ENCODE measurements at places on chromosomes 13 and 19.

DNA sequence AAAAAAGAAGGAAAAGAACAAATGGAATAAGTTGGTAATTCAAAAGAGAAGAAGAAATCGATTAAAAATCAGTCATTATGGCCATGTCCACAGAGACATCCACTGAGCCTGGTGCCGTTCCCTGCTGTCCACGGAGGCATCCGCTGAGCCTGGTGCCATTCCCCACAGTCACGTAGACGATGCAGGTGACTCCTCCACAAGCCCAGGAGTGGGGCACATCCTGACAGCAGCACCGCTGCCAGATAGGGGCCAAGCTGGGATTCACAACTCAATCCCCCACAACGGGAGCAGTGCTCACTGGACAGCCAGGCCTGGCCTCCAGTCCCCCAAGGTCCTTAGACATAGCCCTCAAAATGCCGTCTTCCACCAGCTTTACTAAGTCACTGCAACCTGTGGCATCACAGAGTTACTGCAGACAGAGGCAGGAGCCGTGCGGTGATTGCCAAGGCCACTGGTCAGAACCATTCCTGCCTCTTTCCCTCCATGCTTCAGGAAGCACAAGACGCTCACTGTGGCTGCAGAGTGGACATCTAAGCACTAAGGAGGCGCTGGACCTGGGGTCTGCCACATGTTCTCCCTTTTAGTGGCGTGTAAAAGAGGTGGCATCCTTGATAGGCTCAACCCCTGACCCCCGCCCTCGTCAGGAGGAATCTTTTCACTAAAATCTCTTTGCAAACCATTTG lies 131.5 kb upstream of the SPACA7 start:
- no peak for DNase-seq

DNA sequence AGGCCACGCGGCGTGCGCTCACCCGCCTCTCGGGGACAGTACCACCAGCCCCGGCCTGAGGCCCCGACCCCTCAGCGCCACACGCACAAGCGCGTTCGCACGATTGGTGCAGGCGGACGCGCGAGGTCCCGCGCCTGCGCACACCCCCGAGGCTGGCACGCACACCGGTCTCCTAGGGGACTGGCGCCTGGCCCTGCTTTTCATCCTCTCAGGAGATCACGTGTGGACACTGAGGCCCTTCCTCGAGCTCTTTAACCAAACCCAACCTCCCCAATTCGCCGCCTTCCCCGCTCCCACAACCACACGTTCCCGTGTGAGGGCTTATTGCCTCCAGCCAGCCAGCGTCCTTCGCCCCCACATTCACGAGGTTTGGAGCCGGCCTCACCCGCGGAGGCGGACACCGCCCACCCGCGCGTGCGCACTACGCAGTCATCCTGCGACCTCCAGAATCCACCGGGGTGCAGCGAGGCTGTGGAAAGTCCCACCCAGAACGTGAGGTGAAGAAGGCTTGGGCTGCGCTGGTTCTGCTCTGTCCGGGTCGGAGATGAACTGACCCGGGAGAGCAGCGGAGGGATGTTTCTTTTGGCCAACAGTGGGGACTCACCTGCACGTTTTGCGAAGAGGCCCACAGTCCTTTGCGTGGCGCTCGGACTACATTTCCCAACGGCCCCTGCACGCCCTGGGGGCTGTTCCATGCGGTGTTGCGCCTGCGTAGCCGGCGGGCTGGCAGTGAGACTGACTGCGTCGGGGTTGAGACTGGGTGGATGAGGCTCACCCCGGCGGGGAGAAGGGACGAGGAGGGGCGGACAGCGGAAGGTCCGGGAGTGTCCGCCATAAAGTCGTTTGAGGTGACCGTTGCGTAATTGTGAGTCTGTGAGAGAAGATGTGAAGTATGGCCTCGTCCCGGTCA lies 539 bp upstream of the ZNF667 start:
- DNase-seq, result no peak

DNA sequence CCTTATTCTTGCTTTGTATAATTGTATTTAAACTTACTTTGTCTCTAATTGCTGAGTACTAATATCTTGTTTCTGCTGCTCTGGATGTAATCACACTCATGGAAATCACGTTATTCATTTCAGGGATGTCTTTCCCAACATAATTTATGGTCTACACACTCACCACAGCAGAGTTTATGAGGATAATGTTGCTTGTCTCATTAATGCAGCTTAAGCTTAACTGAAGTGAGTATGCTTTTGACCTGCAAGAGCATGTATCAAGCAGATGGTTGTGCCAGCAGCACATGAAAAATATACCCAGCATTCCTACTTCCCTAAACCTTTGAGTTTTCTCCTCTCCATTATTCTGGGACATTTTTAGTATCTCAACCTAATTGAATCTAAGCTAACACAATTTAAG lies 1080.9 kb downstream of the SLITRK5 start:
- no peak for DNase-seq

DNA sequence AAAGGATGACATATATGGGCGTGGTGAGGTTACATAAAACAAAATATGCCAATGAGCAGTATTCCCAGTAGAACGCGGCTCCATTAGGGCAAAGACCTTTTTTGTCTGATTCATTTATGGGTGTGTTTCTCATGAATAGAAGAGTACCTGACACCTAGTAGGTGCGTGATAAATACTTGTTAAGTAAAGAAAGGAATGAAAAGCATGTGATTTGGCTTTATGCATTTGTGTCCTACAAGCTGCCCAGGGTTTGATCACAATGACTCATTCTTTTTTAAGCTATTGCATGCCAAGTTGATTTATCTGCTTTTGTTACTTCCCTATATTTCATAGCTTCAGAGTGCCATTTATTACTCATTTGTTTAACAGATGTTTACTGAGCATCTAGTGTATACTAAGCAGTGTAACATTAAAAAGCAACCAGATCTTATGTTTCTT lies 19.1 kb upstream of the KCTD4 start:
- no peak for DNase-seq

- DNase-seq, result no peak
Observed at GRCh38 chr13:28316129-28316528, 177.8 kb downstream of the PAN3 start.

GRCh38 chr19:4136680-4137088 lies 12.8 kb upstream of the MAP2K2 start:
- DNase-seq, result no peak

GRCh38 chr13:39302820-39303219 lies 264.6 kb downstream of the NHLRC3 start:
- no peak for DNase-seq

DNA sequence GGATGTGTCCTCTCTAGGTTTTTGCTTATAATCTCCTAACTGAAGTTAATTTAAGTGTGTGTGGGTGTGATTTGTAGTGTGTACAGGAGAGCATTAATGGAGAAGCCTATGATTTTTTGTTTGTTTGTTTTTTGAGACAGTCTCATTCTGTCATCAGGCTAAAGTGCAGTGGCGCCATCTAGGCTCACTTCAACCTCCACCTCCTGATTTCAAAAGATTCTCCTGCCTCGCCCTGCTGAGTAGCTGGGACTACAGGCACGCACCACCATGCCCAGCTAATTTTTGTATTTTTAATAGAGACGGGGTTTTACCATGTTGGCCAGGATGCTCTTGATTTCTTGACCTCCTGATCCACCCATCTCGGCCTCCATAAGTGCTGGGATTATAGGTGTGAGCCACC lies 20.6 kb downstream of the ZNF701 start:
- no peak for DNase-seq

GRCh38 chr13:33497146-33497845 lies 211.7 kb upstream of the STARD13 start:
- DNase-seq, result no peak

GRCh38 chr13:23859455-23859854 lies 29.7 kb downstream of the MIPEP start:
- DNase-seq, result no peak

Data from type B pancreatic cell (in vitro differentiated cells).